Activated T-cell treated with anti-CD3 and anti-CD28 coated beads for 1 hour (primary cell): ENCODE measurements at places on chromosomes 7 and 10.
A peak's percentile ranks its signal among the peaks of the same experiment; 100 is the strongest.

DNA sequence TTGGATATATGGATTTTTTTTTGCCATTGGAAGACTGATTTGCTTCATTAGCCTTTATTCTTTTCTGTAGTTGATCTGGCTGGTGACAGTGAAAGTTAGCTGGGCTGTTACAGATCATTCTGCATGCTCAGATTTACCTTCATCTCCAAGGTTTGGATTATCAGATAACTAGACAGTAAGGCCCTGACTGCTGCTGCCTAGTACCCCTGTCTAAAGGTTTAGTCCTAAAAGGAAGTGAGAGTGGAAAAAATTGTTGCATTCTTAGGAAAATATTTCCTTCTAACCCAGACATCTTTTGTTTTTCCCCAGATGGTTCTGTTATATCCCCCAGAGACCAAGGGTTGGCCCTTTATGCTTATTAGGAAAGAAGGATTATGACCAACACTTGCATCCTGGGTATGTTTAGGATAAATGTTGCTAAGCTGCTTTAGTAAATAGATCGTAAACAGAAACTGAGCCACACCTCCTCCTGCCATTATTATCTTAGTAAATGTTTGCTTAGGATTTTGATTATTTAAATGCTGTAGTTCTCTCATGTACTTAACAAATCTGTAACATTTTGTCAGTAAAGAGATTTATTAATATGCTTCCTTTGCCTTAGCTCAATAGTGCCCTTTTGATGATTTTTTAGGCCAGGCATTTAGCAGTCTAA, 44.4 kb downstream of the MCU start:
- DNase-seq: no peak

- no peak for DNase-seq
Observed at GRCh38 chr10:69647126-69647525, 17.1 kb downstream of the FAM241B start.

DNA sequence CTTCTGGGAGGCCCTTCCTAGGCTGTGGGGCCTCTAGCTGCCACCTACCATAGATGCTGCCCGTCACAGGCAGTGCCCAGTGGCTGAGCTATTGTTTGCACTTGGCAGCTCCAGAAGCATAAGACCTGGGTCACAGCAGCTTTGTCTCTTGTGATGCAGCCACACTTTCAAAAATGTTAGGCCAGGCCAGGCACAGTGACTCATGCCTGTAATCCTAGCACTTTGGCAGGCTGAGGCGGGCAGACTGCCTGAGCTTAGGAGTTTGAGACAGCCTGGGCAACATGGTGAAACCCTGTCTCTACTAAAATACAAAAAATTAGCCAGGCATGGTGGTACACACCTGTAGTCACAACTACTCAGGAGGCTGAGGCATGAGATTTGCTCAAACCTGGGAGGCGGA, 9.5 kb upstream of the KAZALD1 start:
- DNase-seq: no peak

DNA sequence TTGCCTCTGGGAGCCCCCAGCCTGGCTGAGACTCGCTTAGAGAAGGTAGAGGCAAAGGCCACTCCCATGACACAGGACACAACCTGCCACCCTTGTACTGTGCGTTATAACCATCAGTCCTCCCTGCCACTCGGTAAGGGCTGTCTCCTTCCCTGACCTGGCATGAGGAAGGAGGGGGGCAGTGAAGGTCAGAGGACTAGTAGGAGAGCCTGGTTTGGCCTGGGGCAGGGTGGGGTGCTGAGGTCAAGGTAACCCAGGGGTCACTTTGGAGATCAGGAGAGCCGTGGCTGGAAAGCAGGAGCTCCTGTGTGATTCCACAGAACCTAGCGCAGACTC, 6.9 kb upstream of the TNRC18 start:
- no peak for DNase-seq

DNA sequence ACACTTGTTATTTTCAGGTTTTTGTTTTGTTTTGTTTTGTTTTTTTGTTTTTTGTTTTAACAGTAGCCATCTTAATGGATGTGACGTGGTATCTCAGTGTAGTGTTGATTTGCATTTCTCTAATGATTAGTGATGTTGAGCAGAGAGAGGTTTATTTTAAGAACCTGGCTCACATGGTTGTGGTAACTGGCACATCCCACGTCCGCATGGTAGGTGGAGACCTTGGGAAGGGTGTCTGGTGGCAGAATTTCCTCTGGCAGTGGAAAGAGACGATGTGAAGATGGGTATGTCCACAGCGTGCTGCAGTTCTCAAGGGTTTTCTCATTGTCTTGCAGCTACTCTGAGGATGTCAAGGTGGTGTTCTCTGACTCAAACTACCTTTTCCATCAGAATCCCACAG, 252.2 kb downstream of the GALNT17 start:
- DNase-seq: no peak

DNA sequence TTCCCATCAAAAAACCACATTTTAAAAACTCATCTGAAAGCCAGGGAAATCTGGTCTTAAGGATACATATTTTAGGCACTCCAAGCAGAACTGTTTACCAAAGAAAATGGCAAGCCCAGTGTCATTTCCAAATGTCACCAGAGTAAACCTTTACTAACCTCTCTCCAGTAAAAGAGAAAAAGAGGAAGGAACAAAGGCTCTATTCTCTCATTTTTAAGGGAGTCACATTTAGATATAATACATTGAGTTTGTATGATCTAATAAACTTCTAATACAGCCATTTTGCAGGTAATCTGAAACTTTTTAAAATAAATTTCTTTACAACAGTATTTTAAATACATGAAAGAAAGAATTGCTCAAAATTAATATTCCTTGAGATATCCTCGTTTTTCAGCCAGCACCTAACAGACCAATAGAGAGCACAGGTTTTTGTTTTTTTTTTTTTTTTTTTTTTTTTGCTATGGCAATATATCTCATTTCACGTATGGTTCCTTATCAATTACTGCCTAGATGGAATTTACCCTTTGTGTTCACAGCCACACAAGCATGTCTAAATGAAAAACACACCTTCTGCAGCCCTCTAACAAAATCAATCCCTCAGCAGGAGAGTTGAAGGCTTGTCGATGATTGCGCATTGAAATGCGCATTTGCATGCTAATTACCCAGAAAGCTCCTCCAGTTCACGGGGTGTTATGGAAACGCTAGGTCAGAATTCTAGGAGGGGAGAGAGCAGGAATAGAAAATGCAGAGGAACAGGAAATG, 39.8 kb upstream of the MSRB2 start:
- DNase-seq: no peak

DNA sequence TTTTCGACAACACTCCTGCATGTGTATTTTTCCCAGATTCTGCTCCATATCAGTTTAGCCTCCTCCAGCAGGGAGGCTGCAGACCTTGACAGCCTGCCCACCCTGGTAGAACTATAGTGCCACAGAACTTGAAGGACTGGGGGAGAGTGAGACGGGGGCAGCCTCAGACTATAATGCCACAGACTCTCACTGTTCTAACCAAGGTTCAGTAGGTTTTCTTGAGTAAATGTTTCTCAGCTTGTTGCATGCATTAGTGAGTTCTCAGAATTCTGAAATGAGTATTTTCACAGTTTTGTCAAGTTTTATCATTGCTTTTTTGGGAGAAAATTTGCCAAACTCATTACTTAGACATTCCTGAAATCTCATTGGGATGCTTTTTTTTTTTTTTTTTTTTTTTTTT, 95.9 kb downstream of the ZNRF2 start:
- DNase-seq: no peak

- DNase-seq: no peak
Observed at GRCh38 chr10:102775201-102775934, 31.6 kb downstream of the WBP1L start.

GRCh38 chr7:3246127-3246526, 54.9 kb upstream of the SDK1 start:
- no peak for DNase-seq

DNA sequence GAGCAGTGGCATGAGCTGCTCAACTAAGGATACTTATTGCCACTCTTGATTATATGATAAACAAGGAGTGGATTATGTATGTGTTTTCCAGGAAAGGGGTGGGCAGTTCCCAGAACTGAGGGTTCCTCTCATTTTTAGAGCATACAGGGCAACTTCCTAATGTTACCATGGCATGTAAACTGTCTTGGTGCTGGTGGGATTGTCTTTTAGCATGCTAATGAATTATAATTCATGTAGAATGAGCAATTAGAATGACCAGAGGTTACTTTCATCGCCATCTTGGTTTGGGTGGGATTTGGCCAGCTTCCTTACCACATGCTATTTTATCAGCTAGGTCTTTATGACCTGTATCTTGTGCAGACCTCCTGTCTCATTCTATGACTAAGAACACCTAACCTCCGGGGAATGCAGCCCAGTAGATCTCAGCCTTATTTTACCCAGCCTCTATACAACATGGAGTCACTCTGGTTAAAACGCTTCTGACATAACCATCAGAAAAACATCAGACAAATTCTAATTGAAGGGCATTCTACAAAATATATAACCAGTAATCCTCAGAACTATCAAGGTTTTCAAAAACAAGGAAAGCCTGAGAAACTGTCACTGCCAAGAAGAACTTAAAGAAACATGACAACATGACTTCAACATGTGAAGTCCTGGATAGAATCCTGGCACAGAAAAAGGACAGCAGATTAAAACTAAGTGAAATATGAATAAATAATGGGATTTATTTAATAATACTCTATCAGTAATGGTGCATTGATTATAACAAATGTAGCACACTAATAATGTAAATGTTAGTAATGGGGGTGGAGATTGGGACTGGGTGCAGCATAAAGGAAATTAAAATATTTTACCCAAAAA, 365.0 kb downstream of the SEMA3D start:
- DNase-seq: no peak

DNA sequence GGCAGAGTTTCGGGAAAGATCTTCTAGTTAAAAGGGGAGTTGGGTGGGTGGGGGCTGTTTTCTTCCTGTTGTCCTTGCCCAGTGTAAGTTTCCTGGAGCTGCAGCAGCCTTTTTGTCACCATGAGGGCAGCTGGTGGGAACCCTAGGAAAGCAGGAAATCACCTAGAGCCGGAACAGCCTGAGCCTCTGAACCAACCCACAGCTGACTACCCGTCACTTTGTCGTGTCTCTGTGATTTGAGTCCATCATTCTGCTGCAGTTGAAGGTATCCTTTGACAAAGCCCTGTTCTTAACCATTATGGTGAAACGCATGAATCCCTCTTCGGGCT, 1.2 kb upstream of the C10orf143 start:
- DNase-seq: no peak

DNA sequence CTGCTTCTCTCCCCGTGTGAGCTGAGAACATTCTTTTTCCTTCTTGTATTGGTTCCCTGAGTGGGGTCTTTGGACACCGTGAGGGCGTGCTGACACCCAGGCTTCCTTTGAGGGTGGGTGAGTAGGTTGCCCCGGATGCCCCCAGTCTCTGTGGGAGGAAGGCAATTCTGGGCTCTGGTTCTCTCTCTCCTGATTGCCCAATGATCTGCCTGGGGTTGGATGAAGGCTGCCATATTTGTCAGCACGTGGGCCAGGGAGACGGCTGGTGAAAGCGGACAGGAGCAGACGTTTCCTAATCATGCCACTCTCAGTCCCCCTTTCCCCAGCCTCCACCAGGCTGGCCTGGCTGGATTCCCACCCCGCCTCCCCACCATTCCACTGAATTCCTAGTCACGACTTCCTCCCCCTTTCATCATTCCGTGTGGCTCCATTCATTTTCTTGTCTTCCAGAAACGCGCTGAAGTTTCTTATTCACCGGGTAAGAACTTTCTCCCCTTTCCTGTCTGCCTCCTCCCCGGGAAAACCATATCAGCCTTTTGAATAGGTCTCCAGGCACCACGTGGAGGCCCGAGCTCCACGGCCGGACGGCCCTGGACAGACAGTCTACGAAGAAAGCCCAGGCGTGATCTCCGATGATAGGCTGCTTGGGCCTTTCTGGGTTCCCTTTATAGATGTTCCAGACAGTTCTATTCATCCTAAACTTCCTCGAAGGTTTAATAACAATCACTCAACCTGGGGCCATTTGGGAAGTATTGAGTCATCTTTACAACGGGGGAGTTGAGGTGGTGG, 98.7 kb upstream of the NPTX2 start:
- no peak for DNase-seq

GRCh38 chr10:125626671-125627070, 56.3 kb downstream of the TEX36 start:
- no peak for DNase-seq

GRCh38 chr7:81175275-81175940, 256.6 kb upstream of the SEMA3C start:
- no peak for DNase-seq

DNA sequence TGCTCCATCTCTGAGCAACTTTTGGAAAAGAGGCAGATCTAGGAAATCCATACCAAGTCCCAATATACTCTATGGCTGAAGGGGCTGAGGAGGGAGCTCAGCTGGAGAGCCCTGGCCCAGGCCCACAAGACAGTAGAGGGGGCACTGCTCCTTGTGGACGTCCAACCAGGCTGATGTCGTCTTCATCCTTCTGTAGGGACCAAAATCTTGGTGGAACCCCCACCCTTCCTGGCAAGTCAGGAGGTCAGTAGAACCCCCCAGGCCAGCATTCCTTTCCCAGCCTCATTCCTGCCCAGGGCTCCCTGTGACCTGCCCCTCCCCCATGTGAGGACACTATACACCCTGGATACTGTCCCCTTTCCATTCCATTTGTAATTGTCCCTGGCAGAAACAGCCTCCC, 152.0 kb downstream of the PLXNA4 start:
- DNase-seq: no peak

DNA sequence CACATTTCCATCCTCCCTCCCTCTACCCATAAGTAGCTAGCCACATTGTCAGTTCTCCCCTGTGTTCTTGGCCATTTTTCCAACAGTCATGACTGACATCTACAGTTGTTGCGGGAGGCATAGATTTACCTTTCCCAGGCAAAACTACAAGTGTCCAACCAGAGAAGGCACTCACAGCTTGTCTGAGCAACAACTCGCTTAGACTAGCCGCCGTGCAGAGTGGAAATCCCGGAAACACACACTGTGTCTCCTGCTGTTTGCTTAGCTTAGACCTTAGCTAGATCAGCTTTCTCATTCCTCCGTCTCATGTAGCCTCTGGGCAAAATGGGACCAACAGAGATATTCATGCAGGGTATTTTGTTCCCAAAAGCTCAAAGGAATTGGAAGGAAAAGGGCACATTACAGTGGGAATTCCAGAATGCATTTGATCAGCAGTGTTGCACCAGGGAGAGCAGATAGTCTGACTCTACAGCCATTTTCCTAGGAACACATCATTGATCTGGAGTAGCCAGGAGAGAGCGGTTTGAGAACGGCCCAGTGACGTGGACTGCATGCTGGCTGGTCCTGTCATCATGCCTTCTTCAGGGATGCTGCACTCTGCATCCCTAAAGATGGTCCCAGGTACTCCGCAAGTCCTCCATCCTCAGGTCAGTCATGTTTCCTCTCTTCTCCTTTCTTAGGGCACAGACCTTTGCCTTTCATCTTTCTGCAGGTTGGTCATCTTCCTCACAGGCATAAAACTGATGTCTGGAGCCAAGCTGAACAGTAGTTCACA, 89.4 kb downstream of the C10orf90 start:
- no peak for DNase-seq

GRCh38 chr7:128697302-128697905, 25.3 kb downstream of the GARIN1A start:
- DNase-seq: peak; percentile 6

- DNase-seq: no peak
Observed at GRCh38 chr10:114626841-114627240, 31.2 kb downstream of the ABLIM1 start.

GRCh38 chr10:95297402-95297801, 6.6 kb upstream of the PDLIM1 start:
- DNase-seq: no peak

- DNase-seq: no peak
Observed at GRCh38 chr7:132009778-132010177, 453.4 kb upstream of the PODXL start.

GRCh38 chr10:64206409-64206808, 685.2 kb downstream of the REEP3 start:
- DNase-seq: no peak
